ENCODE measurements at places on chromosomes 7 and 10. TPM values are rescaled to one million over a fixed set of nuclear protein-coding genes. Genes with fewer than 3 reads are reported as not detected.

The CAV1 gene
- total RNA-seq, result 695 TPM

The PKD1L1 gene
- 1.0 TPM for total RNA-seq

GRCh38 chr7:44148961-44149536 lies 7.9 kb upstream of the MYL7 start:
- DNase-seq, result no peak
- peaks cover 6% of the 10 kb centered on the region for H3K4me1 ChIP-seq
- no peak overlapping the region for H3K27ac ChIP-seq

The GATA3 gene
- 3.2 TPM for total RNA-seq

GRCh38 chr7:43782768-43783555 lies 24.5 kb downstream of the BLVRA start:
- peaks cover 17% of the 10 kb centered on the region for H3K4me1 ChIP-seq
- DNase-seq, result no peak
- H3K27me3 ChIP-seq, result no peaks in the 10 kb centered on the region
- H3K36me3 ChIP-seq, result peaks cover 8% of the 10 kb centered on the region
